Right renal cortex interstitium (tissue), 3 donors: ENCODE measurements at places on chromosomes 5 and 9. TPM values are rescaled to one million over a fixed set of nuclear protein-coding genes. Genes with fewer than 3 reads are reported as not detected.

DNA sequence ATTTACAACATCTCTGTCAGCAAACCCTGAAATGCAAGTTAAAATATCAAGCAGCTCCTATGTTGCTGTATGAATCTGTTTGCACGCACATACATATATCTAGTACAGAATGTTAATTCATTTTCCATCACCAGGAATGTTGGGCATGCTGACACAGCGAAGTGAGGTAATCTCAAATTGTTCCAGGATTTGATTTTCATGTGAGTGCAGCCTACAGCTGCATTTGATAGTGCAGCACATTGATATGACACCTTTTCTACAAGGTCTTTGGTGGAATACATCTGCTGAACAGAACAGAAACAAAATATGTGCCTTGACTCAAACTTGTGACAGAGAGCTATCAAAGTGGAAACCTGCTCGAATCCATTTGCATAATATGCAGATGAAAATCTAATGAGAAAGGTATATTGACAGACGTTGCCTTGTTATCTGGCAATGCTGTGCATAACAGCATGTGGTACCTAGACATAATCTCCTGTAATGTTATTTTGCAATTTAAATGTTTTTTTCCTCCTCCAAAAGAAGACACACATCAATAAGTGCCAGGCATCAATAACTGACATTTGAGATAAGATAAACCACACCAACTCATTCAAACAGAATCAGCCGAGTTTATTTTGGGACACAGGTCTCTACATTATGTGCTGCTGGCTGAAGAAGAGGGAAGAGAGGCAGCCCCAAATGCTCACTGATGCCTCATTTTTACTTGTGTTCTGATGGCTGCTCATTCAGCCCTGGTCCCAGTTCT, 512.2 kb downstream of the ZNF608 start:
- DNase-seq, result no peak

Gene HCN1
- not detected for polyA plus RNA-seq

GRCh38 chr9:108903420-108904103, 30.4 kb downstream of the ELP1 start:
- no peak for DNase-seq

Gene CHSY3
- polyA plus RNA-seq, result 4.6 TPM

Gene ANKRD18B
- 0.69 TPM for polyA plus RNA-seq

GRCh38 chr5:76960004-76960625, 7.3 kb downstream of the CRHBP start:
- DNase-seq, result no peak

Gene ECSCR
- polyA plus RNA-seq, result 28.9 TPM

- no peak for DNase-seq
These were observed 30.6 kb upstream of the TTC1 start for GRCh38 chr5:159978358-159978757.

- no peak for DNase-seq
These were observed 505.7 kb downstream of the RAB3C start for GRCh38 chr5:59088546-59088945.

Gene EGR1
- 155 TPM for polyA plus RNA-seq

- DNase-seq, result no peak
These were observed 52.3 kb upstream of the ICE1 start for GRCh38 chr5:5370059-5370774.

DNA sequence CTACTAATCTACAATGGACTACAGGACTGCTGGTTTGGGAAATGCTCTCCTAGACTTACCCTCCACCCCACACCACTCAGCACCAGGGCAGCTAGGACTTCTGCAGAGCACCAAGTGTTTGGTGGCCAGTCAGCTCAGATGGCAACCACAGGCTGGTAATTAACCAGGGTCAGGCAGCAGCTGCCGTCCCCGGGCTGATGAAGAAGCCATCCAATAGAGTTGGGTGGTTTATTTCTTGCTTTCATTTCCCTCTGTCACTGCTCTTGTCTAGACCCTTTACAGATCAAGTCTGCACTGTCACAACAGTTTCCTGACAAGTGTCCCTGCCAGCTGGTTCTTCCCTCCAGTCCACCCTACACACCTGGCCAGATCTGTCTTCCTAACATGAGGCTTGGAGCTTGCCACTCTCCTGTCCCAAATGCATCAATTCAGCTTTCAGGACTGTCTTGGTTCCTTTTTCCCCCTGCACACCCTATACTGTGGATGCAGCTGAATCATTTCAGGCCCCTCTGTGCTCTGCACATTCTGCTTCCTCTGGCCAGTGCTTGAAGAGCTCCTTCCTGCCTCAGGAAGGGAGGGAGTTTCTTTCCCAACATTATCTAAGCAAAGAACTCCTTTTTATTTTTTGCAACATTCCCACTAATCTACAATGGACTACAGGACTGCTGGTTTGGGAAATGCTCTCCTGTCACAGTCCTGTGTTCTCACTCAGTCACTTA, 30.2 kb upstream of the HSPA9 start:
- no peak for DNase-seq

Gene C1QTNF3
- polyA plus RNA-seq, result 53.3 TPM

- DNase-seq, result no peak
These were observed 821 bp upstream of the VCP start for GRCh38 chr9:35073279-35073612.

DNA sequence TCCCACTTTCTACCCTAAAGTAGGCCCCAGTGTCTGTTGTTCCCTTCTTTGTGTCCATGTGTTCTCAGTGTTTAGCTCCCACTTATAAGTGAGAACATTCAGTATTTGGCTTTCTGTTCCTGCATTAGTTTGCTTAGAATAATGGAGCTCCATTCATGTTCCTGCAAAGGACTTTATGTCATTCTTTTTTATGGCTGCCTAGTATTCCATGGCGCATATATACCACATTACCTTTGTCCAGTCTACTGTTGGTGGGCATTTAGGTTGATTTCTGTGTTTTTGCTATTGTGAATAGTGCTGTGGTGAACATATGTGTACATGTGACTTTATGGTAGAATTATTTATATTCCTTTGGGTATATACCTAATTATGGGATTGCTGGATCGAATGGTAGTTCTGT, 30.4 kb downstream of the DDX4 start:
- DNase-seq, result no peak

- DNase-seq, result no peak
These were observed 23.4 kb downstream of the SPAAR start for GRCh38 chr9:35932735-35933134.

DNA sequence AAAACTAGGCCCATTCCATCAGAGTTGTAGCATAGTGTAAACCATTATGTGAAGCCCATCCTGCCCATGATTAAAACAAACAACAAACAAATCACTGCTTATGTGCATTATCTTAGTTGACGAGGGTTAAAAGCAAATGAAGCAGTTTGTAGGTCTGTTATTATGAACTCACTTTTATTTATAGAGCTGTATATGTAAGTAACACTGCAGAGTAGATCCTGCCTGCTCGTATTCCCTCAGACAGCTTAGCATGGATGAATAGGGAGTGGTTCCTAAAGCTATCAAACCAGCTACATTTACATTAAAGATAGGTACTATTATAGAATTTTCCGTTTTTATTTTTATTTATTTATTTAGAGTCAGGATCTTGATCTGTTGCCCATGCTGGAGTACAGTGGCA, 112.6 kb downstream of the GDNF start:
- DNase-seq, result no peak

- DNase-seq, result no peak
These were observed 61.4 kb upstream of the TBC1D9B start for GRCh38 chr5:179969110-179969509.

- no peak for DNase-seq
These were observed 168.6 kb upstream of the DMRT1 start for GRCh38 chr9:672851-673250.

DNA sequence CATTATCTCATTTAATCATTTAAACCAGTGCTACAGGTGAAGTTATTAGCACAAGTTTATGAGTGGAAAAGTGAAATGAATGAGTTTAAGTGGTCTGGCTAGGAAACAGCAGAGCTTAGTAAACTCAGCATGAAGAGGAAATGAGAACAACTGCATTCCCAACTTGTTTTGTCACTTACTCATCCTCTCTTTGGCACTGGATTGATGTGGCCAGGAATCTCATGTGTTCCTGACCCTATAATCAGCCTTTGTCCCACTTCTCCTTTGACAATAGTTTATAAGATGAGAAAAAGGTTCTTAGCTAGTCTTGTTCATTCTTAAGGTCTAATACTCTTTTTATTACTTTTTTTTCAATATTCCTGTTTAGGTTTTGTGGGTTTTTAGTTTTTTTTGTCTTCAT, 559.2 kb upstream of the TLE4 start:
- DNase-seq, result no peak

GRCh38 chr5:30850866-30851265, 342.6 kb upstream of the CDH6 start:
- no peak for DNase-seq

GRCh38 chr5:66596636-66597182, 516 bp downstream of the MAST4 start:
- no peak for DNase-seq

Gene TSSK1B
- 0.08 TPM for polyA plus RNA-seq

Gene CXCL14
- polyA plus RNA-seq, result 36.6 TPM

Gene F2RL1
- polyA plus RNA-seq, result 38.2 TPM

Gene LAMC3
- 18.1 TPM for polyA plus RNA-seq

Gene OR2V1
- polyA plus RNA-seq, result 0.07 TPM

- DNase-seq, result no peak
These were observed 46.8 kb downstream of the SLC1A3 start for GRCh38 chr5:36653044-36653705.

DNA sequence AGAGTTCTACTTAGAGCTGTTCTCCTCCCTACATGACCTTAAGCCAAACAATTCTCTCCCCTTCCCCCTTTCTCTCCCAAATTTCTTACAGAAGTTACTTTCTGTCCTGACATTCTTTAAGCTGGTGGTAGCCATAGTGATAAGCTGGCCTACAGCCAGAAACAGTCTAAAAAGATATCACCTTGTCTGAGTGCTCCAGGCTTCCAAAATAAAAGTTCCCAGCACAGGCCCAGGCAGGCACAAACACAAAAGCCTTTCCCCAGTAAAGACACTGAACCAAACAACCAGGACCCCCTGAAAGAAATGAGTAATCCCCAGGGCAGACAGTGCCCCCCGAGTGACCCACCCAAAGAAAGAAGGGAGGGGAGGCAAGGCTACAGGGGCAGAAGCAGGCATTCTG, 19.2 kb downstream of the SIL1 start:
- peak; percentile 77 for DNase-seq

DNA sequence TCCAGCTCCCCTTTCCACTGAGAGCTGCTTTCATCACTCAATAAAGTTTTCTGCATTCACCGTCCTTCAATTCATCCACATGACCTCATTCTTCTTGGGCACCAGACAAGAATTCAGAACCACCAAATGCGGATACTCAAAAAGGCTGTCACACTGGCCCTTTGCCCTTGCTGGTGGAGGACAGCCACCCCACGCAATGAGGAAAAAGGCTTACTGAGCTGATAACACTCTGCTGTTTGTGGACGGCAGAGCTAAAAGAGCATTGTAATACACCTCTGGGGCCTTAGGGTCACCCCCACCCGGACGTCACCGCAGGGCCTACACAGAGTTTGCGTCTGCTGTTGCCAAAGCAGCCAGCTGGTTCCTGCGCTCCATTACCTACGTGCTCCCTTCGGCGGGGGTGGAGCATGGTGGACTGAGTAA, 51.2 kb upstream of the ZNF608 start:
- DNase-seq, result no peak

Gene CREBRF
- 25.2 TPM for polyA plus RNA-seq

Gene IL4
- polyA plus RNA-seq, result not detected

- no peak for DNase-seq
These were observed 348.0 kb upstream of the CDH18 start for GRCh38 chr5:20335978-20336377.

Gene PCDHB3
- polyA plus RNA-seq, result 2.6 TPM
